ENCODE measurements at places on chromosomes 11 and 22.

- DNase-seq: peak; percentile 67
Observed at GRCh38 chr22:23591201-23591791, 11.2 kb upstream of the IGLL1 start.

GRCh38 chr11:2704896-2705606 lies 5.3 kb upstream of the KCNQ1OT1 start:
- peak; percentile 31 for DNase-seq

DNA sequence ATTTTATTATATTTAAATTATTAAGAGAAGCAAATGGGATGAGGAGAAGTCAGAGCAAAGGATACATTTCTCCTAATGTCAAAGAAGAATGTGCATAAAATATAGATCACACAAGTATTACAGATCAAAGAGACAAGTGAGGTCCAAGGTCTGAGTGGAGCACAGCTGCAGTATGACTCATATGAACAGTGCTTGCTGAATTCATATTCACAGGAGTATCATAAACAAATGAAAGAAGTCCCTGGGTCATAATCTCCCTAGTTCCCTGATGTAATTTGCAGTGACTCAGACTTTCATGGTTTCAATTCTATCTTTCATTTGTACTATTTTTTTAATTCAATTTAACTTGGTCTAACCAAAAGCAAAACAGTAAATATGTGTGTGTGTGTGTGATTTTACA lies 499.0 kb upstream of the CCDC179 start:
- no peak for DNase-seq

DNA sequence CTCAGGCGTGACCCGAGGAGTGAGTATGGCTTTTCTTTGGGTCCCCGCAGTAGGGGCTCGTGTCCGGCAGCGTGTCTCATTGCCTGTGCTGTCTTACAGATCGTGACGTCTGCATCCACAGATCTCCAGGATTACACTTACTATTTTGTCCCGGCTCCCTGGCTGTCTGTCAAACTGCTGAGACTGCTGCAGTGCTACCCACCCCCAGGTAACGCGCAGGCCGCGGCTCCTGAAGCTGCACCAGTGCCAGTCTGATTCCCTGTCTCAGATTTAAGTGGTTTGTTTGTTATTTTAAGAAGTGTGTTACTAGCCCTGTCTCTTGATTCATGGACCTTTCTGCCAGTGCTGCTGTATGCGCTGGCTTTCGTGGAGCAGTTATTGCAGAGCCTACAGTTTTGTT lies 52.0 kb downstream of the MUC6 start:
- DNase-seq: no peak

DNA sequence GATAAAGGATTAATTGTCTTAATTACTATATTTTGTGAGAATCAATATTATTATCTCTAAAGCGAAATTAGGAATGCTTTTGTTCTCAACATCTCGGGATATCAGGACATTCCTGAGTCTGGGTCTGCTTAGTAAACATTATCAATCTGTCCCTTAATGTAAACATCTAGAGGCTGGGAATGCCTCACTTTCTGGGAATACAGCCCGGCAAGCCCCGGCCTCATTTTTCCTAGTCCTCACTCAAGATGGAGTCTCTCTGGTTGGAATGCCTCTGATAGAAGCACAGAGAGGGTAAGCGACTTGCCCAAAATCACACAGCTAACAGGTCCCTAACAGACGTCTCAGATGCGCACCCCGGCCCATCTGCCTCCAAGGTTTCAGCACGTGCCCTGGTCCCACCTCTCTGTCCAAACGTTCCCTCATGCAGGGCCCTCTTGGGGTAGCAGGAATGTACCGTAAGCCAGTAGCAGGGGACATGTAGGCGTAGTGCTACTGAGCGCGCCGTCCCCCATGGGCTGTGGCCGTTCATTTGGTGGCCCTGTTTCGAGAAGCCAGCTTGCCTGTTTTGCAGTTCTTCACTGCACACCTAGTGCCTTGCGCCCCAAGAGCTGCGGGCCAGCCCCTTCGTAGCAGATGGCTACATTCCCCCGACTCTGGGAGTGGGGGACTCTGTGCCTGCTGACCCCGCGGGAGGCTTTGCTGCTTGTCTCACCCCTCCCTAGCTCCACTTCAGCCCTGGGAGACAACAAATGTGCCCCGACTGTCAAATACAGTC lies 62.2 kb upstream of the FADD start:
- no peak for DNase-seq

DNA sequence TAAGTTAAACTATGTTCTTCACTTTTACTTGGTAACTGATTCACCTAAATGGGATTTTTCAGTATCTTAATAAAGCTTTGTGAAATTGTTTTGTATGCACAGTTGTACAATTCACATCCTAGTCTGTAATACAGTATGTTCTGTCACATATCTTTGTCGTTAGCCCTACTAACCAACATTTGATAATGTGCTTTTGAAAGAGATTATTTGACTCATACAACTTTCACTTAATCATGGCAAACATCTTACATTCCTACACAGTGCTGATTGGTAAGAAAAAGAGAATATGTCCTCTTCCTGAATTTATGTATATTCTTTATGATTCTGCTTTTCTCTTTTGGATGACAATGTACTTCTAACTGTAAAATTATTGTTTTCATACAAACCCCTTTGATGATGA lies 234.5 kb downstream of the METTL15 start:
- DNase-seq: no peak

DNA sequence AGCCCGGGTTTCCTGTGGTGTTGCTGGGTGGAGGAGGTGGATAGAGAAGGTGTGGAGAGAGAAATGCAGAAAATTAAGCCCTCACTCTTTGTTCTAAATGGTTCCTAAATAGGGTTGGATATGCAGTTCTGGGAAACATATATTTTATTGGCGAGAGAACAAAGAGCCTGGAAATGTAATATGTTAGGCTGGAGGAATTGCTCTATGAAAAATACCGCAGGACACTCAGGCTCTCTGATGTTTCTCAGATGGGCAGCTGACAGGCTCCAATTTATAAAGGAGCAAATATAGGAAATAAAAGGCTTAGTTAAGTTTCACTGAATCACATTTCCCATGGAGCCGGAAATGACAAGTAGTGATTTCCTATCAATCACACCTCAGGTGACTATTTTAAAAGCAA lies 428.0 kb downstream of the TMEM135 start:
- DNase-seq: no peak

GRCh38 chr11:47326198-47326597 lies 26.3 kb downstream of the MYBPC3 start:
- peak; percentile 32 for DNase-seq

DNA sequence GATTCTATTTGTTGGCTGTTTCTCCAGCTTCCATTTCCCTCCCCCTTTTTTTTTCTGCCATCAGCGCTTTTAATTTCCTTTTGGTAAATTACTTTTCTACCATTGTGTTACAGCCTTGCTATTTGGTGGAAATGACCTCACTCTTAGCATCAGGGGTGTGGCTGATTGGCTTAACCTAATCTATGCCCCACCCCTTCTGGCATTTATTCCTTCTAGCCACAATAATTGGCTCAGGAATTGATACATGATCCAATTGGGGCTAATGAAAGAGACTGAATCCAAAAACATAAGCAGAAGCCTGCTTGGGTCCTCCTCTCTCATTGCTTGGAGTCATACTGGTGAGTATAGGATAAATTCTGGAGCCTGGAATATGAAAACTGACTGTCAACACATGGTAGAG lies 402.4 kb upstream of the LRRC4C start:
- DNase-seq: no peak

- DNase-seq: no peak
Observed at GRCh38 chr22:44671742-44672141, 30.3 kb upstream of the PRR5 start.

GRCh38 chr11:50214376-50214775 lies 181.7 kb downstream of the OR4C45 start:
- DNase-seq: no peak

DNA sequence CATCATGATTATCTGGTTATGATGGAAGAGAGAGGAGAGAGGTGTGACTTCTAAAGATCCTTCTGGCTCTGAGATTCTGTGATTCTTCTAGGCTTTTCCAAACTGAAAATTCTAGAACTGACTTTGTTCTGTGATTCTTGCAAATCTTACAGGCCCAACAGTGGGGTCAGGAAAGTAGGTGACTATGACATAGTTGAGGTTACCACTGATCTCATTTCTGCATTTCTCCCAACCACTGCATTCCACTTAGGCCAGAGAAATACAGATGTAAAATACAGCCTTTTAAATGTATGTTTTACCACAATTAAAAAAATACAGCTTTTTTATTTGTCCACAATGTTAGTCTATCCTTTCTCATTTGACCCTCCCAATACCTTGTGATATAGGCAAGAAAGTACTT lies 83.7 kb downstream of the STIM1 start:
- no peak for DNase-seq

DNA sequence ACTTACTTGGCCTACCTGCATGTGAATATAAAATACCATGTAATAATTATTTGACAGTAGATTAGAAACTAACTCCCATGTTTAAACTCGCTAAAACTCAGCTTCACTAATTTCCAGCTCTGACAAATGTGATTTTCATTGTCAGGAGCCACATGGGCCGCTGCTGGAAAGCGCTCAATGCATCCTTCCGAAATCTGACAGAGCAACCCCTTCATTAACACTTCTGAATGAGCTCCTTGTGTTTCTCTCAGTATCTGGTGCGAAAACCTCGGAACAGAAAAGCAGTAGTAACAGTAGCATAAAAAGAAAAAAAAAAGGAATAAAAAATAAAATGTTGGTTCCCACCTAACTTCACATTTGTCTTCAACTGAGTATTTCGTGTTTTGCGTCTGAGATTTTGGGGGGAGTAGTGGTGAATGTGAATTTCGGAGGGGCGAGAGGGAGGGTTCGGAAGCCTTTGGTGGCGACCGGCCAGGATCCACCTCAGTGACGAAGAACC lies 710 bp downstream of the MTCH2 start:
- DNase-seq: no peak

GRCh38 chr11:110356762-110357671 lies 60.6 kb upstream of the RDX start:
- DNase-seq: no peak

DNA sequence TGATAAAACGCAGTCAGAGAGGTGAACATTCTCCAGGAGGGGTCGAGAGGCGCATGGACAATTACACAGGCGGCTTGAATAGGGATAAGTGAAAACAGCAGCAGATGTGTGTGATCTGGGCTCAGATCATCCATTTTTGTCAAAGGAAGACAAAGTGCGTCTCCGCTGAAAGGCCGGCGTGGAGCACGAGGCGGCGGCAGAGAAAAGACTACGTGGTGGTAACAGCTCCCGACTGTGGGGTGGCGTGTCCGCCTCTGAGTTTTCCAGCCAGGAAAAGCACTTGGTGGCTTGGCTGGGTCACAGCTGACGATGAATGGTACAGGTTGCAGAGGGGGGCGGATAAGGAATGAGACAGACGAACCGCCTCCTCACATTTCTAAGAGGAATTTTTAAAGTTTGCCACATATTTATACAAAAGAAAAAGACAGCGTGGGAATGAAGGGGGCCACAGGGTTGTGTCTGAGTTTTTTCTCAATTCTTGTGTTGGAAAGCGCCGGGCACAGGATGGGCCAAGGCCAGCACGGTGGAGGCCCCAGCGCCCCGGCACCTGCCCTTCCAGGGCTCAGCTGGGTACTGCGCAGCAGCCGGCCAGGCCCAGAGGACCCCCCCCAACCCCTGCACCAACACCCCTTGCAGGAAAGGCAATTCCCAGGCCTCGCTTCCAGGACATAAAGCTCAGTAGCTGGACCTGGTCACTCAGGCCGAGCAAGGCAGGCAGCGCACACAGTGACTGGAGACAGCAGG lies 80.4 kb downstream of the TRMU start:
- no peak for DNase-seq

- no peak for DNase-seq
Observed at GRCh38 chr11:38307455-38307854, 1709.4 kb upstream of the RAG2 start.

DNA sequence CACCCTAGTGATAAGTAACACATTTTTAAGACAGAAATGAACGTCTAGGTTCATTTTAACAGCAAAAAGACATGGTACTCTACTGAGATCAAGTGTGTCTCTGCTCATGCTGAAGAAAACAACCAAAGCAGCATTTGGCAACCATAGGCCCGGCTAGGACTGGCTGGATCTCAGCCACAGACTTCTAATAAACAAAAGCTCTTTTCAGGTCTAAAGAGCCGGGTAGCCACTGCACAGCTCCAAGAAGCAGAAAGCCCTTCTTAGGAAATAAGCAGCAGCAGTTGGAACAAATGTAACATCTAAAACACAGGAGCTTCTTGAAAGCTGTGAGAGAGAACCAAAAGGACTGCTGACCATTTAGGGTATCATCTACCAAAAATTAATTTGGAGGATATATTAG lies 37.6 kb downstream of the PITPNB start:
- DNase-seq: no peak

GRCh38 chr11:47216121-47216798 lies 1.5 kb downstream of the DDB2 start:
- DNase-seq: peak; percentile 32

- no peak for DNase-seq
Observed at GRCh38 chr11:97557399-97557798, 1167.6 kb downstream of the JRKL start.

GRCh38 chr11:119729581-119729927 lies 554 bp upstream of the NECTIN1 start:
- no peak for DNase-seq

DNA sequence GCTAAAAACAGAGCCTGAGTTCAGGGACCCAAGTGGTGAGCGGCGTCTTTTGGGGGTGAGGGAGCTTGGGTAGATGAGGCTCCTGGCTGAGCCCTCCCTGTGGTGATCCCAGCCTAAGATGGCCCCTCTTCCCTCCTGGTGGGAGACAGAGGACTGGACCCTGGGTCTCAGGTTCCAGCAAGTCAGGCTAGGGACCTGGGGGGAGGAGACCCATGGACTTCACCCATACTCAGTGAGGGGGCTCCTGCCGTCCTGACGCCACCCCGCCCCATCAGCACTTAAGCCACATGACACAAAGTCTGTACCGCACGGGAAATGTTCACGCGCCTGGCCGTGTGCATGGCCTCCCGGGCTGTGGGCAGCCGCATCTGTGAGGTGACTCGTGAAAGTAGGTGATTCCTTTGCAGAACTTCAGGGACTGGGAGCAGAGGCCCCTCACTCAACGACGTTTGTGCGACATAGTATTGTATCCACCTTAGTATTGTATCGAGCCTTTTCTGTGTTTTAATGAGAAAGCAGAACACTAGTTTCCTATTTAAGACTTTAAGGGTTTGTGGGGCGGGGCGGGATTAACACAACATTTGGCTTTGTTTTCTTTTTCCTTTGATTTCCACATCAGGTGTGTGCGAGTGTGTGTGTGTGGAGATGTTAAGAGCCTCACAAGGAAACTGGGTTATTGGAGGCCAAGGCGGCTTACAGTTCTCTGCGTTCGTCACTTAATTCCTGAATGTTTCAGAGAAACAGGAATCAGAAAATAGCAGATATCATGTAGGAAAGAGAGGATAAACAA lies 18.4 kb upstream of the TMEM191C start:
- peak; percentile 39 for DNase-seq

GRCh38 chr11:113022262-113022661 lies 61.0 kb downstream of the NCAM1 start:
- DNase-seq: no peak

- no peak for DNase-seq
Observed at GRCh38 chr11:26093206-26093605, 238.7 kb upstream of the ANO3 start.
